ENCODE measurements at places on chromosomes 2 and 18. TPM values are rescaled to one million over a fixed set of nuclear protein-coding genes. Genes with fewer than 3 reads are reported as not detected.

The TRABD2A gene
- 0.68 TPM for total RNA-seq

DNA sequence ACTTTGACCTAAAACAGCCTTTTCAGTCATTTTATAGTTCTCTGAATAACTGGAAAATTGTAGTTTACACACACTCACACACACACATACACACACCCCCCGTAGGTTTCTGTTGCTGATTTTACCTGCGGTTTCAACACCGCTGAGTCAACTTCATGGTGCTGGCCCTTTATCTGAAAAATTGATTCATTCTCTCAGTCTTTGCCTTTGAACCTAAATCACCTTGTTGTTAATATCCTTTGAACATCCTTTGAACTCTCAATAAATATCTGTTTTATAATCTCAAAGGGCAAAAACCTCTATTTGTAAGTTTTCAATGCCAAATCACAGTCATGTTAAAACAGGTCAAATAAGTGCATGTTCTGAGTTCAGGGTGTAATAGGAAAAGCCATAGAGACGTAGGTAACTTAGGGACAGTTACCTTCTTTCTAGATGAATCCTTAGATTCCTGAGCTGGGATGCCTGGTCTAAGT lies 109.0 kb upstream of the BZW1 start:
- DNase-seq = no peak

DNA sequence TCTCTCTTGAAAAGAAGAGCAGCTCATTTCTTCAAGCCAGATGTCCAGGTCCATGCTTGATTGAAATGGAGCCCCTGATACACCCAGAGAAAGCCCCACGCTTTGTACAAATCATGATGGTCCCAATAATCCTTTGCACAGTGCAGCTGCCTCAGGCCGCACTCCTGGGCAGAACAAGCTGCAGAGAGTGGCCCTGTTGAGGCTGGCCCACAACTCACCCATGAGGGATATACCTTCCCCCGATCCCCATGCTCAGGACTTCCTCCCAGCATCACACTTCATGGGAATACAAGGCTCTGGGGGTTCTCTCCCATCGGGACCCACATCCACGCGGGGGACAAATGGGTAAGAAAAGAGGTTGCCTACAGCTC lies 181.8 kb downstream of the CTIF start:
- DNase-seq = no peak

DNA sequence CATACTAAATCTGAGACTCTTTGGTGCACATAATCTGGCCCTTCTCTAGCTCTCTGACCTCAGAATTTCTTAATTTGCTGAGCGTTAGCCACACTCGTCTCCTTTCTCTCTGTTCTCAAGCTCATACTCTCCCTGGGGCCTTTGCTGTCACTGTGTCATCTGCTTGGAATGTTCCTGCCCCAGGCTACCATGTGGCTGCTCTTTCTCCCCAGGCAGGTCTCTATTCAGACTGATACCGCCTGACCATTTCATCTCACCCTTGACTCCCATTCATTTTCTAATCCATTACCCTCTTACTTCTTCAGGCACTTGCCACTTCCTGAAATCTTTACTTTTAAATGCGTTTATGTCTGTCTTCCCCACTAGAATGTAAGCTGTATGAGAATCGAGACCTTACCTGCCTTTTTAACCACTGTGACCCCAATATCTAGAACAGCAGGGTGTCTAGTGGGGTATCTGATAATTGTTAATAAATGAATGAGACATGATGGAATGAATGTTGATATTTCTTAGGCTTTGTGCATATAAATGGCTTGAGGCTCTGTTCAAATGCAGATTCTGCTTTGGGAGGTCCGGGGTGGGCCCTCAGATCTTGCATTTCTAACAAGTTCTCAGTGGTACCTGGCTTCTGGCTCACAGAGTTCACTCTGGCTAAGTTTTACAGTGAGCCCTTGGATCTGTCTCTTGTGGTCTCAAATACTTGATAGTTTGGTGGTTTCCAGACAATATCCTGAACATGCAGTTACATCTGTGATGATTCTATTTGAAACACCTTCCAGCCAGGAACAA lies 89.9 kb upstream of the EPC2 start:
- DNase-seq = no peak

DNA sequence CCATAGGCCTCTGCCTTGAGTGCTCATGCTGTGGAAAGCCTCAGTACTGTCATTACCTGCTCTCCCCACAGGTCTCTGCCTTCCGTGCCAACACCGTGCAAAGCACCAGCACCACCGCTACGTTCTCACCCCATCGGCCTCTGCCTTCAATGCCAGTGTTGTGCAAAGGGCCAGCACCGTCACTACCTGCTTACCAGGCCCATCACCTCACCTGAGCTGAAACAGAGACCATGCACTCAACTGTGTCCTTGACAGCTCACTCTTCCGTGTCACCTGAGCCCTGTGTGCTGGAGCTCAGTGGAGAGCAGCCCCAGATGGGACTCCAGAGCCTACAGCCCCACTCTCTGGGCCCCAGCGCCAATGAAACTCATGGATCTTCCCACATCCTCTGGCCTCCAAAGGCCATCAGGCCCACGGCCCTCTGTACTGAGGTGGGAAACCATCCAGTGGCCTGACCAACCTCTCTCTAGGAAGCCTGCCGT lies 62.7 kb downstream of the ZNF516 start:
- DNase-seq = no peak

DNA sequence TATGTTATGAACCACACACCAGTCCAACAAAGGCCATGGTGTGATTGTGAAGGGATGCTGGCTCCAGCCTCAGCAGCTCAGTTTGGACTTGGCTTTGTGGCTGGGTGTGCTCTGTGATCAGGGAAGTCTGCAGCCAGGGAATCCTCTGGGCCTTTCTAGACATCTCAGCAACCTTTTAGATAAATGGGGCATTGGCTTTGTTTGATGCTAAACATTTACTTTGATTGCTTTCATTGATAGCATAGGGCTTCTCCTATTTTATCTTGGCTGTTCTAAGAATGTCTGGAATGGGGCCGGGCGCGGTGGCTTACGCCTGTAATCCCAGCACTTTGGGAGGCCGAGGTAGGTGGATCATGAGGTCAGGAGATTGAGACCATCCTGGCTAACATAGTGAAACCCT lies 104.5 kb downstream of the VAPA start:
- no peak for DNase-seq

DNA sequence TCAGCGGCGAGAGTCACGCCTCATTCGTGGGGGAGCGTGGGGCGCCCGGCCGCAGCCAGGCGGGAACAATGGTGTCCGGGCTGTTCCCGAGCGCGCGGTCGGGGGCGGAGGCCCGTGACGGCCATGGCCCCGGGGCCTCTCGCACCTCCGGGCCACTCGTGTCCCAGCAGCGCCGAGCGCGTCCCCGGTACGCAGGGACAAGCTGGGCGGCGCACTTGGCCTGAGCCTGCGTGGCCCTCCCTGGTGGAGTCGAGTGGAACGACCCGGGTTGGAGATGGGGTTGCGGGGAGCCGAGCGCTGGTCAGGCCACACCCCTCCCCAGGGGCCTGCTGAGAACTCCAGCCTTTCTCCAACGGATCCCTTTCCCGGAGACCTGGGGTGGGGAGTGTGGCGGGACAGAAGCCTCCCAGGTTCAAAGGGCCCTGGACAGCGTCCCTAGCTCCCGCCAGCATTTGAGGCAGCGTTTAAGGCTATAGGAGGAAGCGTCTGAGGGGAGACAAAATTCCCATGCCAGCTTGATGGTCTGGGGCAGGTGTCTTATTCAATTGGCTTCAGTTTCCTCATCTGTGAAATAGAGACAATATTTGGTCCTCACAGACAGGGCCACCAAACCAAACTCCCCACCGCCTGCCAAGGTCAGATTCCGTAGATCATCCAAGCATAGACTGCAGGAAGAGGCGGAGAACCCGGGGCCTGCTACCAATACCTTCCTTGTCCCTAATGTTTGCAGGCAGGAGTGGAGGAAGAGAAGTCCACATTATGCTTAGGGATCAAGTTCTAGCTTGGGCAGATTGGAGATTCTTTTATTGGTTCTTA lies 553 bp downstream of the CNDP2 start:
- peak; percentile 74 for DNase-seq

DNA sequence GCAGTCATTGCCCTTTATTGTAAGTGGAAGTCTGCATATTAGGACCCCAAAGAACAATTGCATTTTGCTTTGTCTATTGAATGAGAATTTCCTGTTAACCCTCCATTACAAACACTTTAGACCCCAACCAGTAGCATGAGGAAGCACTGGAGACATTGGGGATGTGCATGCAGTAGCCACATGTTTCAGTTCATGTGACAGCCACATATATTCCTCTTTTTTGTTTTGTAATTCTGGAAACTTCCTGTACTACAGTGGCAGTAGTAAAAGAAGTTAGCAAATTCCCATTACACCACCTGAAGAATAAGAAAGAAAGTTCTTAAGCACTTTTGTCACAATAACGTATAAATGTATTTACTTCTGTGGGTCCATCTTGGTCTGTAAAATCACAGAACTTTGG lies 281.1 kb upstream of the SLC14A2 start:
- DNase-seq = no peak

The DTYMK gene
- total RNA-seq = 67.6 TPM

The DUSP19 gene
- 2.7 TPM for total RNA-seq

The RNF181 gene
- 101 TPM for total RNA-seq

GRCh38 chr2:158407031-158407430 lies 49.5 kb downstream of the CCDC148 start:
- no peak for DNase-seq

DNA sequence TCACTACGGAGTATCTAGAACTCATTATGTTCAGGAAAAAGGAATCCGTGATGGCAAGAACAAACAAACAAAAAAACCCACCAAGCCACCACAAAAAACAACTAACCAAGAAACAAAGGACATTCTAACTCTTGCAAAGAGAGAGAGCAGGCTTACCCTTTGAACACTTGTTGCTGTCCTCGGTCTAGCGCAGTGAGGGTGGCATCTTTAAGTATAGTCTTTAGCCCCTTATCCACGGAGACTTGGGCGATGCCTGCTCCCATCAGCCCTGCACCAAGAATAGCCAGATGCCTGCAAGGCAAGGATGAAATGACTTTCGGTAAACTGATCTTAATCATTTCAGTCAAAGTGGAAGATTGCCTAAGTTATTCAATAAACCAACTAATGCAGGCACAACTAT lies 31.0 kb downstream of the GAREM2 start:
- no peak for DNase-seq

- DNase-seq = peak; percentile 31
Observed at GRCh38 chr2:178282075-178282815, 87.9 kb downstream of the OSBPL6 start.

The MAL gene
- total RNA-seq = not detected

DNA sequence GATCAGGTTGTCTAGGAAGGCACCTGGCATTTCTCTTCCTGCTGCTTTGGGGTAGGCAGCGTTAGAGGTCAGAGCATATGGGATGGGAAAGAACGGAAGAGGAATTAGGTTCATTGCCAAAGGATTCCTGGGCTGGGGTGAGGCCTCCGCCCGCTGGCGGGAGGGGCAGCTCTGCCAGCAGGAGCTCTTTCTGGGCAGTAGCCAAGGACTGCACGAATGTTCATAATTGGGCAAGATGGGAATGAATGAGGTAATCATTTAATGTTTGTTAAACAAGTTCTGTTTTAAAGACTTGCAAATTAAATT lies 253.9 kb downstream of the AGAP1 start:
- peak; percentile 21 for DNase-seq

The ACADL gene
- 1.0 TPM for total RNA-seq

The MEP1B gene
- total RNA-seq = not detected

DNA sequence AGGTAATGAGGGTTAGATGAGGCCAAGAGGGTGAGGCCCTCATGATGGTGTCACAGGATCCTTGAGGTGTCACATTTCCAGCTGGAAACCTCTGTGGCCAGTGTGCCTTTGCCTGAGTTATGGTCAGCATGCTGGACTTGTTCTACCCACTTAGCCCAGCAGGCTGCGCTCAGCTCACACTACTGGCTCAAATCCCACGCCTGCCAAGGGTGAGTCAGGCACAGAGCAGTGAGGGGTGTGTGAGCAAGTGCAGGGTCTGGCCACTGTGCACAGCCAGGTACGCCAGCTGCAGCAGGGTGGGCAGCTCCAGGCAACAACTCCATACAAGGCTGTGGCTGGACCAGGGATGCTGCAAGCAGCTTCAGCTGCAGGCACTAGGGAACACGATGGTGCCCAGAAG lies 616.6 kb upstream of the FSHR start:
- DNase-seq = peak; percentile 27

The CRYGD gene
- total RNA-seq = not detected

- no peak for DNase-seq
Observed at GRCh38 chr2:230601510-230601909, 111.1 kb upstream of the CAB39 start.

DNA sequence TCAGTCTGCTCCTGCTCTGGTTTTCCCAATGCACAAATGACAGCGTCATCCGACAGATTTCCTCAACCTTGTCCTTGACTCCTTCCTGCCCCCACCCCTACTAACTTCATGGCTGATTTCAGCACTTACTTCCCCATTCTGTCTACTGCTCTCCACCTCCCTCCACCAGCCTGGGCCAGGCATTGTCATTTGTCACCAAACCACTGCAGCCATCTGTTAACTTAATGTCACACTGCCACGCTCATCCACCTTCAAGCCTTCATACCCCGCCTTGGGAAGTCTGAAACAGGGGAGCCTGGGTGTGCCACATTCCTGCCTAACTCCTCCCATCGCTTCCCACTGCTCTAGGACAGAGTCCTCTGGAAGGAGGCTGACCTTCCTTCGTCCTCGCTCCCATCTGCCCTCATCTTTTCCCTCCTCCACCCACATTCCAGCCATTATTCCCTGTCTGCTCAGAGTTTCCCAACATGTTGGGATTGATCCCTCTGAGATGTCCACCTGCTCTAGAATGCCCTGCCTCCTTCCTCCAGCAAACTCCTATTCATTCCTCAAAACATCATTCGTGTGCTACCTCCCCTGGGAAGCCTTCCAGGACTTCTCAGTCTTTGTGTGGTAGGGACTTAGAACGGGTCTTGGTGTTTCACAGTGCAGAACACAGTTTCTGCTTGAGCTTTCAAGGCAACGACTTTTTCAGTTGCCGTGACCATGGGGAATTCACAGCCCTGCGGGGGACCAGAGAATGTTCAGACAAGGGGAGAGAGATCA lies 42.2 kb upstream of the SMAD7 start:
- DNase-seq = no peak

DNA sequence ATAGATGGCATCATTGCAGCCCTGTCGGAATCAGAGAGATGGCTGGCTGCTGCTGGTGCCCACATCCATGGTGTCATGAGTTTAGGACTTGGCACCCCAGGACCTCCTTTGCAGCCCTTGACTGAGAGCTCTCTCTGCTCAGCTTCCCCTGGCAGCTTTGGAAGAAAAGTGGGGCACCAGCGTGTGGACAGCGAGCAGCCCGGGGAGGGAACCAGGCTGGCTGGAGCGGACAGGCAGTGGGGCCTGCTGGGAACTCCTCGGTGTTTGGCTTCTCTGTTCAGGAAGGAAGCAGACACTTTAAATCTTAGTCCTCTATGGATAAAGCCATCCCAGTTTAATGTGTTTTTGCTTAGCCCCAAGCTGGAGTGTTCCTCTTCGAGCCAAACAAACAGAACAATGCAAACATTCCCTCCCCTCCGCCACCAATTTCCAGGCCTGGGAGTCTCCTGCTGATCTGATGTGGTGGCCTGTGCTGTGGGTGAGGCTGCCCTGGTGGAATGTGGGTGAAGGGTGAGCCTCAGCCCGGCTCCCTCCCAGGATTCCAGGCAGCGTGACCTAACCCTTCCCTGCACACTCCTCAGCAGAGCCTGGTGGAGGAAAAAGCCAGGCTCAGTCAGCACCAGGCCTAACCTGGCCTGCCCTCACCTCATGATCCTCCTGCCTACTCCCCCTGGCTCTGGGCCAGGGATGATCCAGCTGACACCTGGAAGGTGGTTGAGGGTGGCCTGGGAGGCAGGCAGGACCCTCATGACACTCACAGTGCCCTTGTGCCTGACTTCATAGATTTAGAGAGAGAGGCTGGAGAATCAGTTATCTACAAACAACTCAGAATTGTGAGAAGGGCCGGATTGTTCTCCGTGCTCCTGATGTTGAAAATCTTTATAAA lies 21.6 kb upstream of the ITGB6 start:
- peak; percentile 67 for DNase-seq

GRCh38 chr18:10312326-10313015 lies 142.0 kb upstream of the APCDD1 start:
- no peak for DNase-seq
